Neural crest cell (in vitro differentiated cells): ENCODE measurements at places on chromosomes 1 and 21. TPM values are rescaled to one million over a fixed set of nuclear protein-coding genes. Genes with fewer than 3 reads are reported as not detected.
A peak's percentile ranks its signal among the peaks of the same experiment; 100 is the strongest.

- DNase-seq, result no peak
- no peak overlapping the region for H3K4me3 ChIP-seq
- no peak overlapping the region for H3K27ac ChIP-seq
Measured at GRCh38 chr1:198529414-198529813, 11.1 kb downstream of the ATP6V1G3 start.

GRCh38 chr1:229027158-229027557, 243.8 kb upstream of the RAB4A start:
- DNase-seq, result no peak
- H3K27ac ChIP-seq, result peak overlapping the region; percentile 96
- peak overlapping the region; percentile 39 for H3K4me3 ChIP-seq
- H3K4me1 ChIP-seq, result peaks cover 63% of the 10 kb centered on the region
- H3K36me3 ChIP-seq, result no peaks in the 10 kb centered on the region
- peaks cover 3% of the 10 kb centered on the region for H3K27me3 ChIP-seq

- no peak overlapping the region for H3K4me3 ChIP-seq
- H3K36me3 ChIP-seq, result peaks cover 21% of the 10 kb centered on the region
- no peaks in the 10 kb centered on the region for H3K27me3 ChIP-seq
Measured at GRCh38 chr1:88746916-88747315, 62.8 kb downstream of the PKN2 start.

DNA sequence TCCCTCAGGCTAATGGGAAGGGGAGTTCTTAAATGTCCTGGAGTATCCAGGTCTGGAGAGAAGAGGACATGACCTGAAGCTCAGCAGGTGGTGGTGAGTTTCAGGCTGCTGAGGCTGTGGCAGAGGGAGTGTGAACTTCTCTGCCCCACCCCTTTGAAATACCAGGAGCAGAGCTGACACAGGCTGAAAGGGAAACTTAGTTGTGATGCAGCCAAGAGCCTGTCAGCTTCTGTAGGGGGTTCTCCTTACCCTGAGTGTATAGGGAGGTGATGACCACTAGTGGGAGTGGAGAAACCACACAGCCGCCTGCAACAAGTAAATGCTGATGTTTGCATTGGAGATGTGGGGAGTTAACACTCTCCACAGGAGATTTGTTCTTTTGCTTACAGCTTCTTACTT, 152.3 kb downstream of the FCRL5 start:
- no peak for DNase-seq
- no peaks in the 10 kb centered on the region for H3K36me3 ChIP-seq
- H3K4me3 ChIP-seq, result no peak overlapping the region
- no peak overlapping the region for H3K27ac ChIP-seq
- H3K27me3 ChIP-seq, result peaks cover 14% of the 10 kb centered on the region

DNA sequence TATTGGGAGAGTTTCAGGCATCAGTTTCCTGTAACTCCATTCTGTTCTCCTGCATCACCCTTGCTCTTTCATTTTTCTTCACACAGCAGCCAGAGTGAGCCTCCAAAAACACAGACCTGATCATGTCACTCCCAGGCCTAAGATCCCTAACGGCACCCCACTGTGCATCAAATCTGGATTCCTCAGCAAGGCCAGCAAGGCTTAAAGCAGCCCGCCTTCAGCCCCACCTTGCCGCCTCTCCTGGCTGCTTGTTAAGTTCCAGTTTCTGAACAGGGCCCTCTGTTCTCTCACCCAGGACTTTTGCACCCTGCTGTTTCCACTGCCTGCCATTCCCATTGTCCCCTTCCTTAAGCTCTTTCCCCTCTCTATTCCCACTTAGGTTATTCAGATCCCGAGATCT, 29.3 kb downstream of the C1orf116 start:
- DNase-seq, result no peak
- H3K4me1 ChIP-seq, result peaks cover 10% of the 10 kb centered on the region
- H3K27me3 ChIP-seq, result peaks cover 3% of the 10 kb centered on the region
- no peaks in the 10 kb centered on the region for H3K36me3 ChIP-seq
- H3K4me3 ChIP-seq, result no peak overlapping the region

- H3K27me3 ChIP-seq, result no peaks in the 10 kb centered on the region
- DNase-seq, result no peak
- no peak overlapping the region for H3K27ac ChIP-seq
- H3K4me1 ChIP-seq, result peaks cover 52% of the 10 kb centered on the region
- H3K4me3 ChIP-seq, result no peak overlapping the region
Measured at GRCh38 chr1:165842023-165842670, 14.7 kb downstream of the UCK2 start.

DNA sequence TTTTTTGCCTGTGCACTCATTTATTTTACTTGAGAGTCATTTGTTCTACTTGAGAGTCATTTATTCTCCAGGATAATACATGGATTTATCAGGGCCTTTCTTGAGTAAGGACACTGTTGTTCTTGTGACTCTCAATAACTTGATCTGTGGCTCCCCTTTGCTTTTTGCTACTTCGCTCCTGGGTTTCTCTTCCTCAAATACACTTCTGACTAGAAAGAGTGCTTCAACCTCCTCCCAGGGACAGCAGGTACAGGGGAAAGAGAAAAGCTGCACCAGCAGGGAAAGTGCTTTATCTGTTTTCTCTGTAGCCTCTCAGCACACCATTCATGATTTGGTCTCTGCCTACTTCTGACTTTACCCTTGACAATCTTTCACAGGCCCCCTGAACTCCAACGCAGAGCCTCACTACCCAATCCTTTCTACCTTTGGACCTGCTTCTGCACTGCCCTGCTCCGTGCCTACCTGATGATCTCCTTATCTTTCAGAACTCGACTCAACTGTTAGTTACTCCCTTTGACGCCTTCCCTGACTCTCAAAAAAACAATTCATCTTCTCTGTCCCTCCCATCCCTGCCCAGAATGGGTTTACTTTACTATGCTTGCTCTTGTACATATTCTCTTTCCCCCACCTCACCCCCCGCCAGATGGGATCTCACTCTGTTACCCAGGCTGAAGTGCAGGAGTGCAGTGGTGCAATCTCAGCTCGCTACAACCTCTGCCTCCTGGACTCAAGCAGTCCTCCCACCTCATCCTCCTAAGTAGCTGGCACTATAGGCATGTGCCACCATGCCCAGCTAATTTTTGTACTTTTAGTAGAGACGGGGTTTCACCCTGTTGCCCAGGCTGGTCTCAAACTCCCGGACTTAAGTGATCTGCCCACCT, 15.6 kb upstream of the PIGM start:
- H3K27ac ChIP-seq, result no peak overlapping the region
- H3K36me3 ChIP-seq, result peaks cover 2% of the 10 kb centered on the region
- peaks cover 64% of the 10 kb centered on the region for H3K27me3 ChIP-seq

The COL9A2 gene
- 9.0 and 10.2 TPM in 2 replicates for total RNA-seq

DNA sequence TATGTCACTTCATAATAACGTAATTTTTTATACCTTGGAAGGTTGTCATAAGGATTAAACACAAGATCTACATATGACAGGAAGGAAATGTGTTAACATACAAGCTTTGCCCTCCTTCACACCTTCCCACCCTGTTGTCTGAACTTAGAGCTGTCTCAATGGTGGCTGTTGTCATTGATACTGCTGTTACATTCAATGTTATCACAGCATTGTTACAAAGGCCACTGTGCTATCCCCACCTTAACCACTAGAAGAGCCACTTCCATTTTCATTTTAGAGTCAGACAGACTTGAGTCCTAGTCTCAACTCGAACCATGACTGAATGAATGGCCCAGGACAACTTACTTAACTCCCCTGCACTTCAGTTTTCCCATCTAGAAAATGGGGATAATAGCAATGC, 31.2 kb downstream of the TAS1R2 start:
- peaks cover 2% of the 10 kb centered on the region for H3K27me3 ChIP-seq
- H3K4me3 ChIP-seq, result no peak overlapping the region
- no peak overlapping the region for H3K27ac ChIP-seq
- H3K36me3 ChIP-seq, result no peaks in the 10 kb centered on the region
